SHP77 treated with DMSO at 0.1 percent for 48 hours (cell line): ENCODE measurements at places on chromosomes 2 and 18.

- no peak for DNase-seq
Observed at GRCh38 chr18:8930990-8931616, 171.4 kb upstream of the NDUFV2 start.

DNA sequence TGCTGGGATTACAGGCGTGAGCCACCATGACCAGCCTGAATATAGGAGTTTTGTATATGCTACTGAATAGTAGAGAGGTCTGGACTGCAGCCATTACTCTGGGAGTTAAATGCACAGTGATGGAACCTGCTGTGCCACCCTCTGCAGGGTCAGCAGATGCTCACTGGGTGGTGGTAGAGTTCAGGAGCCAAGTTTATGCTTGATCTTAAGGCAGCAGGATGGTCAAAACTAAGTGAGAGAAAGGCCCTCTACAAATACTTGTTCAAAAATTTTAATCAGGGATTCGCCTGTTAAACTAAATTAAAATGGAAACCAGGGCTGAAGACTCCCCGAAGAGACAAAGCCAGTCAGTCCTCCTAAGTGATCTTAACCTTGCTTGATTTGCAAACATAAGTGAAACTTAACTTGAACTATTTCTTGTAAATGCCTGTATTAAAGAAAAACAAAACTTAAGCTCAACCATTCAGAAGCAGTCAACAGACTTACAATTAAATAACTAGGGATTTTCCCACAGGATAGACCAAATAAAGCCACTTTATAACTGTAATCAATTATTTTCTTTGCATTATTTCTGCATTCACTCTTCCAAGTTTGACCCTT, 4.2 kb upstream of the WDFY1 start:
- no peak for DNase-seq

GRCh38 chr2:163436963-163437362, 298.8 kb downstream of the FIGN start:
- DNase-seq: no peak

DNA sequence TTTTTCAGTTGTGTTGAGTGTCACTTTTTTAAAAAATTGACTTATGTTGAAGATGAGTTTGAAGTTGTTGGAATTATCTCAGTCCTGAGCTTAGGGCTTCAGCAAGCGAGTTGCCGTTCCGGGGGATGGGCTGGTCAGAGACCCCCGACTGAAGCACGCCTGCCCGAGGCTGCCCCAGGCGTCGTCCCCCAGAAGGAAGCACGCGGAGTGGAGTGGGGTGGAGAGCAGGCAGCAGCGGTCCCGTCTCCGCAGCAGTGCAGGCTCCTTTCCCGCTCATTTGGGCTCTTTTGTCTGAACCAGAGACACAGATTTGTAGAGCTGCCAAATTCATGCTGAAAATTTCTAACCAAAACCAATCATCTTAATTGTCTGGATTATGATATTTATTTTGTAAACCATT, 33.7 kb downstream of the NFATC1 start:
- DNase-seq: no peak

GRCh38 chr2:238233625-238234024, 6.2 kb downstream of the HES6 start:
- DNase-seq: no peak

DNA sequence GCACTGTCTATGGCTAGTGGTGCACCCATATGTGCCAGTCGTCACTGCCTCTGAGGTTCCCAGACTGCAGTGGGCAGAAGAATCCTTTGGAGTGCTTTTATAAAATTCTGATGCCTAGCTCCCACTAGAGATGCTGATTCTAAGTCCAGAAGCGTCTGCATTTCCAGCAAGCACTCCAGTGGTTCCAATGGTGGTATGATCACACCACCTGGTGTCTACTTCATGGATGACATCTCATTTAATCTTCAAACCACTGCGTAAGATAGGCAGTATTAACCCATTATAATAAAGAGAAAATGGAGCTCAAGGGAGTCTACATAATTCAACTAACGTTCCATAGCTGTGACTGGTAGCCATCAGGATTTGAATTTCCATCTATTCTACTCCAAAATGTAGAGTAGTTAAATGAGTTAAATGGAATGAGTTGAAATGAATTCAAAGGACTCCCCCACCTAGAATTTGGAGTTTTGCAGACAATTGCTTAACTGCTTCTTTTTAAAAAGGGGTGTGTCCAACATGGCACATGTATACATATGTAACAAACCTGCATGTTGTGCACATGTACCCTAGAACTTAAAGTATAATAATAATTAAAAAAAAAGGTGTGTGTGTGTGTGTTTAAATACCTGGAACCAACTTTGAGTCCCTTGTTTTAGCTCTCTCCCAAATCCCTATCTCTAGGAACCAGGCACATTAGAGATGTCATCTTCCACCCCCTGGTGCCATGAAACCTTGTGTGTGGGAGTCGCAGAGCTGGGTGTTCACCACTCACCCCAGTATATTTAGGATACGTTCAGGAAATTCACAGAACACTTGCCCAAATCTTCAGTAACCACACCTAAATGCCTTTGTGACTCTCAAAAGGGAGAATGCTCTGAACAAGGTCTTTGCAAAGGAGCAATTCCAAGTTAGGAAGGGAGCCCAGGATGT, 14.1 kb downstream of the LAMA3 start:
- DNase-seq: peak; percentile 59

GRCh38 chr18:77608807-77609206, 359.2 kb downstream of the GALR1 start:
- no peak for DNase-seq

GRCh38 chr2:45745231-45745630, 93.8 kb downstream of the PRKCE start:
- no peak for DNase-seq
